Stimulated activated CD4-positive, alpha-beta T cell treated with anti-CD3 and anti-CD28 coated beads, Interleukin-15, amount 100 ng/mL, for 48 hours (primary cell): ENCODE measurements at places on chromosomes 11 and 22.
A peak's percentile ranks its signal among the peaks of the same experiment; 100 is the strongest.

DNA sequence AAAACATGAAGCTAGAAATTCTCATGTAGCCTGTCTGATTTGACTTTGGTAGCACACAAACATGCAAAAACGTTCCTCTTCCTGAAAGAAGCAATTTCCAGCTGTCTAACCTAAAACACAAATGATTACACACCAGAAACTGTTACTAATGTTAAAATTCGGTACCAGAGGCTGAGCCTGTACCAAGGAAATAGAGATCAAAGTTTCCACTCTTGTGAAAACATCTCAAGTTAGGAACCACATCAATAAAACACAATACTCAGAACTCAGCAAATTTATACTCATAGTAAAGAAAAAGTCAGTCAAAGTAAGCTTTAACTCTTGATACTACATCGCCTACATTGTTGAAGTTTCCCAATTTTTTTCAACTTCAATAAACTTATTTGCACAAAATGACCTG is 107.8 kb downstream of the FCHSD2 start:
- DNase-seq, result no peak

GRCh38 chr22:36331912-36332622 is 55.7 kb downstream of the MYH9 start:
- DNase-seq, result peak; percentile 44

DNA sequence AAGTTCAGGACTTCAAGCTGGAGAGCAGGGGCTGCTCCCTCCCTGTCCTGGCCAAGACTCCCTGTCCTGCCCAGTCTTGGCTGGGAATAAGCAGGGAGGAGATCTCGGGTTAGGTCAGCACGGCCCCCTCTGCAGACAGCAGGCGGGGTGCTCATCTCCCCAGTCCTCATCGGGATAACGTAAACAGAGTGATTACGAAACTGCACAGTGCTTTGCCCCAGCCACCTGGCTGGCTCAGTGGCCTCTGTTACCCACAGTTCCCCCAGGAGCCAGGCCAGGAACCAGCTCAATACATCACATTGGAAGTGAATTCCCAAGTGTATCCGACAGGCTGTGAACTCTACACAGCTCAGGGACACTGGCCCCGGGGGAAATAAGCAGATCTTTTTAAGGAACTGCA is 42.7 kb upstream of the KCNJ11 start:
- DNase-seq, result no peak

- no peak for DNase-seq
Observed at GRCh38 chr22:42261296-42261695, 9.2 kb downstream of the TCF20 start.

DNA sequence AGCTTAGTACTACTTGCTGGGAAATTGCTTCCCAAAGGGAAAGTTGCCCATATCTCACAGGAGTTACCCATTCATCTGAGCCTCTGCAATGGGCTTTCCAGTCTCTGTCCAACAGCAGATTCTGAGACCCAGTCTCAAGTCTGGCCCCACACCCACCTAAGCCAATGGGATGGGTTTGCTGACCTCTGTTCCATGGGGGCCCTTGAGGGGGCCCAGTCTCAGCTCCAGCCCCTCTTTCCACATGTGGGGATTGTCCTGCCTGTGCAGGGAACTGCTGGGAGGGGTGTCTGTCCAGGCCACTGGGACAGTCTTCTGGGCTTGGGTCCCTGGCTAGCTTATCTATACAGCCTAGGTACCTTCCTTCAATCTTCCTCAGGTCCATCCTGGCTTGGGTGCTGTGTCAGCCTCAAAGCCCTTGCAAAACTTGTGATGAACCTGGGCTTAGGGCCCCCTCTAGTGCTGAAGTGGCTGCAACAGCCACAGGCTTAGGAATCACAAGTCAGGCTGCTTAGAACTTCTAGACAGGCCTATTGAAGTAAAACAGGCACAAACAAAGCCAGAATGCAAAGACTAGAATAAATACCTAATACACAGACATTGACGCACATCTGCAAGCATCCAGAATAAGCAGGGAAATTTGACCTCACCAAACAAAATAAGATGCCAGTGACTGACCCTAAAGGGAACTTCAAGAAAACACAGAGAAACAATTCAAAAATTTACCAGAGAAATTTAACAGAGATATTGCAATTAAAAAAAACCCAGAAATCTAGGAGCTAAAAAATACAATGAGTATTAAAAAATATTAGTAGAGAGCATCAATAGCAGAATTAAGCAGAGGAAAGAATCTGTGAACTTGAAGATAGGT is 11.7 kb upstream of the PATL1 start:
- peak; percentile 31 for DNase-seq

- DNase-seq, result no peak
Observed at GRCh38 chr11:12024254-12024926, 16.0 kb upstream of the DKK3 start.

- DNase-seq, result no peak
Observed at GRCh38 chr11:68315171-68315920, 3.0 kb downstream of the LRP5 start.

- DNase-seq, result no peak
Observed at GRCh38 chr11:126518071-126518971, 162.8 kb downstream of the ST3GAL4 start.

DNA sequence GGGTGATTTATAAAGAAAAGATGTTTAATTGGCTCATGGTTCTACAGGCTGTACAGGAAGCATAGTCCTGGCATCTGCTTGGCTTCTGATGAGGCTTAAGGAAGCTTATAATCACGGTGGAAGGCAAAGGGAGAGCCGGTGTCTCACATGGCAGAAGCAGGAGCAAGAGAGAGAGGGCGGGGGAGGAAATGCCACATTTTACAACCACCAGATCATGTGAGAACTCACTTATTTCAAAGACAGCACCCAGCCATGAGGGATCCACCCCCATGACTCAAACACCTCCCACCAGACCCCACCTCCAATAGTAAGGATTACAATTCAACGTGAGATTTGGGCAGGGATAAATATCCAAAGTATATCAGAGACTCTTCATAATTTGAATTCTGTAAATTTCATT is 200.7 kb downstream of the MSANTD4 start:
- DNase-seq, result no peak

DNA sequence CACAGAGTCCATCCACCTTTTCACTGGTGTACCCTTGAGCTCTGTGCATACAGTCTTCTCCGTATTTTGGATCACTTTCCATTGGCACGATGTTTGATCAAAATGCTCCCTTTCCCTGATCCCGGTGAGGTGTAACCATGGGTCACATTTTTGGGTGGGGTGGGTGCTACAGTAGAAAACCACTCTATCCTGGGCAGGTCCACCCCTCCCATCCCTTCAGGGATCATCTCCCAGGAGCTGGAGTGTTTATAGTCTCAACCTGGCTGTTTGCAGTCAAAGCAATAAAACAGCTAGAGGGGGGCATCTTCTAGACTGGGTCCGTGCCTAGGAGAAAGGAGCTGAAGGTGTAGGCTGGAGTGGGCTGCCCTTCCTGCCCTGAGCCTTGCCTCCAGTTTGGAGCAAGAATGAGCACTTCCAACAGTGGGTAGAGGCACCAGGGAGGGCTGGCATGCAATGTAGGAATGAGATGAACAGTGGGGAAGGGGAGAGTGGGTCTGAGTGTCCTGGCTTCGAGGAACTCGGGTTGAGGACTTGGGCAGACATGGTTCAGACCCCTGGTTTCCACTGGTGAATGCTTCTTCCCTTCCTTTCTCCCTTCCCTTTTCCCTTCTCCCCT is 38.8 kb downstream of the RNF141 start:
- DNase-seq, result no peak

DNA sequence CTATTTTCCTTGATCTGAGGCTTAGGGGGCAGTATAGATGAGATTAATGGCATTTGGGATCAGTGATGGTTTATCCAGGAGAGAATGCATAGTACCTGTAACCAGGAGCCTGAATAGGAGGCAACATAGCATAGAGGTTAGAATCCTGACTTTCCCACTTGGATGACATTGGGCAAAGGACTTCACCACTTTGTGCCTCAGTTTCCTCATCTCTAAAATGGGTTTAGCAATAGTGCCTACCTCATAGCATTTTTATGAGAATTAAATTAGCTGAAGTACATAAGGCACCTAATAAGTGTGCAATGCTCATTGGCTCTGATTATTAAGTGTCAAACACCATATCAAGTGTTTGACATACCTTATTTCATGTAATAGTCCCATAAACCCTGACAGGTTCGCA is 30.8 kb downstream of the CD44 start:
- DNase-seq, result no peak

DNA sequence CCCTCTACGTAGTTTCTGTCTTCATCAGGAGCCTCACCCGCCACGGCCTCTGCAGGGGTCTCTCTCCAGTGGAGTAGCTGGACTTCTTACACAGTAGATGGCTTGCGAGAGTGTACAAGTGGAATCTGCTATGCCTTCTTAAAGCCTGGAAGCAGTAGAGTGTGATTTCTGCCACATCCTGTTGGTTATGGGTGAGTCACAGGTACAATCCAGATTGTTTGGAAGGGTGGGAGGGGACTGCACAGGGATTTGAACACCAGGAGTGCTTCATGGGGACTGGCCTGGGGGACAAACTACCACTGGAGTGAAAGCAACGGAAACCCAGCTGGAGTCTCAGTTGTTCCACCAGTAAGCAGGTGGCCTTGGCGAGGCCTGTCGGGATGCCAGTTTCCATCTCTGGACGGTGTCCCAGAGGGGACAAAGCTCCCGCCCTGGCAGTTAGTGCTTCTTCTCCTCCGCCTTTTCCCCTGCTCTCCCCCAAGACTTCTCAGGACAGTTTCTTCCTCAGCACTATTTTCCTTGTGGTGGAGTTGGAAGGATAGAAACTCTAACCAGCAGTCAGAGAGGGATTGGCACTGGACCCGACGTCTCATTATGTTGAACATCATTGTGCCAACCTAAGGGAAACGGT is 85.0 kb upstream of the RCN1 start:
- no peak for DNase-seq

DNA sequence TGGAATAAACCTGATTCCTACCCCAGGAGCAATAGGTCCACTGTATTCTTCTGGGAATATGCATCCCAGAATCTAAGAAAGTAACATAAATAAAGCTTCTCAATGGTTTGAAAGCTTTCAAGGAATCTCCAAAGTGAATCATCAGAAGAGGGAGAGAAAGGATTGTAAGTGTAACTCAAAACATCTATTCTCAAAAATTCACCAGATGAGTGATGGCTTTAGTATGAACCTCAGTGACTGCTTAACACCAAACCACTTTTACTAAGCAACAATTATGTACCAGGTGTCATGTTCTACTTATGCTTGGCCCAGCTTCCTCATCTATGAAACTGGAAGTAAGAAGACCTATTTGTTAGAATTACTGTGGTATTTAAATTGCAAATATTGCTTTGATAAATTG is 7.4 kb downstream of the RAB38 start:
- DNase-seq, result no peak

DNA sequence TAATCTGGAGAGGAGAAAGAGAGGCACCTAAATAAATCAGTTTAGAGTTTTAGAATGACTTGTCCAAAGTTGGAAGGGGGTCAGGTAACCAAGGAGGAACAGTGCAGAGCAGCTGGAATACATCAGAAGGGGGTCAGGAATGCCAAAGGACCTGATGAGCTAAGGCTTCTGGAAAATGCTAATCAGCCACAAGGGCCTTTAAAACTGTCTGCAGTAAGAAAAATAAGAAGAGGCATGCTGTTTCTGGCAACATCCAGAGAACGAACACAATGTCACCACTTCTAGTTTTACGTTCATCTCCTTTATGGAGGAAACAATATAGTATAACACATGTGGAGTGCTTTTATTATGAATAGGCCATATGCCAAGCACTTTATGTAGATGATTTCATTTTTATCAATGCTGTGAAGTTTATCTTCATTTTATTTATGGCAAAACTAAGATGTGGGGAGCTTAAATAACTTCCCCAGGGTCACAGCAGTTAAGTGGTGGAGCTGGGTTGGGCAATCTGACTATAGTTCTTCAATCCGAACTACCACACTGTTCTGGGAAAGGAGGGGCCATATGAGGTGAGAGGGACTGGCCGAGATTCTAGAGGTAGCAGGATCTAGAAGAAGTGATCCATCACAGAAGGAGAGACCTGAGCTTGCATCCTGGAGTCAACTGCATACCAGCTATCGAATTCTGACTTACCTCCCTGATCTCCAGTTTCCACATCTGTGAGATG is 22.6 kb downstream of the ACO2 start:
- DNase-seq, result no peak

- DNase-seq, result no peak
Observed at GRCh38 chr22:39230261-39231196, 14.3 kb downstream of the PDGFB start.

DNA sequence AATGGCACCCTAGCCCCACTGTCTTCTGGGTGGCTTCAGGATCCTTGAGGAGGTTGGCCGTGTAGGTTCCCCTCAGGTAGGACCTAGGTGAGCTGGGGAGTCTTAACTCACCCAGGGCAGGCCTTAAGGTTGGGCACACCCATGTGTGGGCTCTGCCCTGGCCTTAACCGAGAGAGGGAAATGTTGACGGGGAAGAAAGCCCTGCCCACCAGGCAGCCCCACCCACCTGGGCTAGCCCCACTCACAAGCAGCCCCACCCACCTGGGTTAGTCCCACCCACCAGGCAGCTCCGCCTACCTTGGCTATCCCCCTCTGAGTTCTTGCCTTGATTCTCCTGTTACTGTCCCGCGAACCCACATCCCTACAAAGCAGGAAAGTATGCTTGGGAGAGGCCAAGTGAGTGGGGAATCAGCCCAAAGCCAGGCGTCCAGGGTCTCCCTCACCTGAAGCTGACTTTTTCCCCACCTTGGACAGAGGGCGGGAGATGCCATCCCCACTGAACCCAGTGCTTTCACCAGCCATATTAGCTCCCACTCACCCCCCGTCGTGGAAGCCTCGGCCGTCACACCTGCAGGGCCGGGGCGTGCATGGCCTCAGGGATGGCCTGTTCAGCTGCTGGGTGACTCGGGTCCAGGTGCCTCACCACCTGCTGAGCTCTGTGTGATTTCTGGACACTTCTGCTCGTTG is at the start of gene MYEOV:
Gene MYEOV (plus strand): TSS at position 337 of the 687 bp plus-strand sequence. CDS start 1,200 bp downstream, outside the sequence.
- DNase-seq, result peak; percentile 26

DNA sequence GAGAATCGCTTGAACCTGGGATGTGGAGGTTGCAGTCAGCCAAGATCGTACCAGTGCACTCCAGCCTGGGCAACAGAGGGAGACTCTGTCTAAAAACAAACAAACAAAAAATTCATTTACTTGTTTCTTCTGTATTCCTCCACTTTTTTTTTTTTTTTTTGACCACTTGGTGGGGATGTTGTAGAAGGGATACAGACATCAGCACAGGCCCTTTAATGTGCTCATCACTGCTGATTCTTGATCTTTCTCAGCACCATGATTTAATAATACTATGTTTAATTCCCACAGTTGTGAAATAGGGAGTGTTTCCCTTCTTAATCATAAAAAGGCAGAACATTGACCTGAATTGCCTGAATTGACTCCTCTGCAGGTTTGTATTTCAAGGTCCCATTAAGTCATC is 4.5 kb downstream of the TTC9C start:
- DNase-seq, result no peak

- no peak for DNase-seq
Observed at GRCh38 chr11:107042748-107043147, 24.5 kb upstream of the GUCY1A2 start.

DNA sequence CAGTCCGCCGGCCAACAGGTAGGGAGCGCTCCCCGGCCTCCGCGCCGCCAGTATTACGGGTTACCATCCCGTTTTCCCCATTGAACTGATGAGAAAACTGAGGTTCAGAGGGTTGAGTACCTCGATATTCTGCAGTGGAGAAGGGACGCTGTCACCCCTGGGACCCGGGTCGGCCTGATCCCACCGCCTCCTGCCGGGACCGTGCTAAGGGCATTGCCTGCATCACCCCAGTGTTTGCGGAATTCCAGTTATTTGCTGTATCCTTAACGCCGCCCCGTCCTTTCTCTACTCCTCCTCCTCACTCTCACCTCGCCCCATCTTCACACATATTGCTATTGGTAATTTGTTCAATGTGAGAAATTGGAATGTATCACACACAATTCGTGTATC is 370 bp upstream of the A4GALT start:
- DNase-seq, result no peak
